ENCODE measurements at places on chromosomes 6 and 20.

GRCh38 chr20:59940956-59941294, 736 bp downstream of the FAM217B start:
- no peak for DNase-seq

GRCh38 chr6:147401779-147402178, 106.7 kb upstream of the SAMD5 start:
- DNase-seq, result no peak

- DNase-seq, result no peak
Observed at GRCh38 chr20:56928007-56928406, 298.9 kb downstream of the TFAP2C start.

- DNase-seq, result no peak
Observed at GRCh38 chr6:39791850-39792539, at the start of gene DAAM2. Gene DAAM2, plus strand, starts transcription at chr6:39792376. Its CDS starts 63,927 bp downstream, at chr6:39856303.

- DNase-seq, result no peak
Observed at GRCh38 chr6:9901376-9901775, 513.5 kb downstream of the TFAP2A start.

DNA sequence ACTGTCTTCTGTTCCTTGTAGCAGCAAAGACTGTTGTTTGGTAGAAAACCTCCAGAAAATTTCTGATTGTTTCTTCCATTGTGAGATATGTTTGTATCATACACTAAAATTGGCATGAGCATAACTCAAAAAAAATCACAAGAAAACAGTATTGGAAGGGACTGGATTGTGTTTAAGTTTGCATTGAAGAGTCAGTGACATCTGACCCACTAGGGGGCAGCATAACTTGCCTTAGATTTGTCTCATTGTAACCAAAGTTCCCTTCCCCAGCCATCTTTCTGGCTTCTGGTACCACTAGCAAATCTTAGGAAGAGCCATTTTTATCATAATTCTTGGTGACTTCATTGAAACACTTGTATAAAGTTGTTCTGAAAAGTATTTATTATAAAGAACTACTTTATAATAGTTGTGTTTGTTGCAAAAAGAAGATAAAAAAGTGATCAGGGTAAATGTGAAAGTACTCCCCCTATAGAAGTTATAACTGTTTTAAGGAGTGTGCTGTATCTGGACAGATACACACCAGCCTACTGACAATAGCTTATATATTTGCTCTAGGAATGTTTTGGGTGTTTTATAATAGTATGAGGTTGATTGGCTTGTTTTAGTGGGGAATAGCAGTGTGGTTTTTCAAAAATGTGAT, 7.7 kb downstream of the CSTF1 start:
- DNase-seq, result peak; percentile 36

DNA sequence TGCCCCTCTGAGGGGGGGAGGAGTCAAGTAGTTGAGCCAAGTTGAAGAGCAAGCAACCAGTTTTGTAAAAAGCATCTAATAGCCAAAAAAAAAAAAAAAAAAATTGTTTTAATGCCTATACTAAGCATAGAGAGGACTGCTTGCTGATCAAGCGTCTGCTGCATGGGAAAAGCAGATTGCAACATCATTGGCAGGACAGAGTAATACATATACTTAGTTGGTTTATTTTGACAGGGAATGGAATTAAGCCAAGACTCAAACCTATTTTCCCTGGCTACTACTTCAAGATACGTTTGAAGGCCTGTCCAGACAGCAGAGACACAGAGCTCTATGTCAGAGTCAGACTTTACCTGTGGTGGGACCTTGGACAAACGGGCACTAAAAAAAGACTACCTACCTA, 120.5 kb downstream of the RTN4IP1 start:
- no peak for DNase-seq

- DNase-seq, result no peak
Observed at GRCh38 chr6:996271-996852, 303.4 kb upstream of the EXOC2 start.

DNA sequence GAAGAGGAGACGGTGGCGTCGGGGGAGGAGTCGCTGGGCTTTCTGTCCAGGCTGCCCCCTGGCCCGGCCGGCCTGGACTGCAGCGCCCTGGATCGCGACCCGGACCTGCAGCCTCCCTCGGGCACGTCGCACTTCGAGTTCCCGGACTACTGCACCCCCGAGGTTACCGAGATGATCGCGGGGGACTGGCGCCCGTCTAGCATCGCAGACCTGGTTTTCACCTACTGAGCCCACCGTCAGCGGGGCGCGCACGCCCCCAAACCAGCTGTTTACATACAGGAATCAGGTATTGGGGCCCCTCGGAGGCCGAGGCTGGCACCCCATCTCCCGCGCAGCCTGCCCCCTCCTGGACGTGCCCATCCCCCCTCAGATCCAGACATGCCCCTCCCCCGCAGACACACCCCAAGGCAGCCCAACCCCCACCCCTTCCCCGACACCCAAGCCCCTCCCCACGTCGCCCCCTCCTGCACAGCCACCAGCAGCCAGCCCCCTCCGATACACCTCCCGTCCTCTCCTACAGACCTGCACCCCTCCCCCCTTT, 1.4 kb downstream of the SOX12 start:
- peak; percentile 38 for DNase-seq

- no peak for DNase-seq
Observed at GRCh38 chr20:47027042-47027441, 132.4 kb downstream of the EYA2 start.

DNA sequence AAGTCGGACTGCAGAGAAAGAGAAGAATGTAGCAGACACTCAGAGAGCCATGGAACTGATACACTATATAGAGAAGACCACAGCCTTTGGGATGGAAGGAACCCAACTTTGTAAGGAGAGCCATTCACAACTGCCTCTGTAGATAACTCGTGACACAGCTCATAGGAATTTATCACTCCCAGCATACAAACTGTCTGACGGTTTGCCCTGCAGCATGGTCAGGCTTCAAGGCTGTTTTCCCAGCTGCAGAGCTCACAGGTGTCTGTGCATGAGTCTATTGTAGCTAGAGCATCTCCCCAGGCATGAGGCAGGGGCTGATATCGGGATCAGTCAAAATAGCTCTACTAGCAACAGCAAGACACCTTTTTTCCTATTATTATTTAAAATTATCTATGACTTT, 130.5 kb upstream of the DTNBP1 start:
- no peak for DNase-seq

DNA sequence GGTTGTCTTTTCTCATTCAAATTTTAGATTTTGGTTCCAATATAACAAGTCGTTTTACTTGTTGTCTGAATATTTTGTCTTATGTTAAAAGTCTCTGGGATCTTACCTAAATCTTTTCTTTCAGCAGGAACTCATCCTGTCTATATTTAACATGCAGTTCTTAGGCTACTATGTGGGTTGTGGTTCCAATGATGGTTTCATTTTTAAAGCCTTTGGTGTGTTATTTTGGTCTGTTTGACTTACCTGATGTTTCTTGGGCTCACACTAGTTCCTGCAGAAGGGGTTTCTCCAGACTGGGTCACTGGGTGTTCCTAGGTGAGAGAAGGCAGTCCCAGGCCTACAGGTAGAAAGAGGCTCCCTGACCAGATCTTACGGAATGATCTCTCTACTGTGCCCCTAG, 17.4 kb downstream of the PRL start:
- no peak for DNase-seq

Data from COR-L47 (cell line).